ENCODE measurements at places on chromosomes 7 and 10.

DNA sequence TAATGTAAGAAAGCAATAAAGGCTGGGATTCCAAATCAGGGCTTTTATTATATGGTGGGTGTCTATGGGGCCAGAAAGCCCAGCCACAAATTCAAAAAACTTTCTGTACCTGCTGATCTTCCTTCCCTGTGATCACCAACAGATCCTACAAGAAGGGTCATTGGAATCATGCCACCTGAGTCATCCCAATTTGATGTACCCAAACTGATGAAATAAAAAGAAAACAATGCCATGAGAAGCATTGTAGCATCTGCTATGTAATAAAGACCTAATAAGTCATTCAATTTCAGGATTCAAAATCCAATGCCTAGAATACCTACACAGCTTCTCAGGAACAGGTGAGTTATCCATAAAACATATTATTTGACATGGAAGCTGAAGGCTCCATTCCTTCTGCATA, 228.8 kb downstream of the DKK1 start:
- DNase-seq = no peak

- no peak for DNase-seq
Observed at GRCh38 chr7:149827089-149827981, 10.8 kb upstream of the ZNF862 start.

DNA sequence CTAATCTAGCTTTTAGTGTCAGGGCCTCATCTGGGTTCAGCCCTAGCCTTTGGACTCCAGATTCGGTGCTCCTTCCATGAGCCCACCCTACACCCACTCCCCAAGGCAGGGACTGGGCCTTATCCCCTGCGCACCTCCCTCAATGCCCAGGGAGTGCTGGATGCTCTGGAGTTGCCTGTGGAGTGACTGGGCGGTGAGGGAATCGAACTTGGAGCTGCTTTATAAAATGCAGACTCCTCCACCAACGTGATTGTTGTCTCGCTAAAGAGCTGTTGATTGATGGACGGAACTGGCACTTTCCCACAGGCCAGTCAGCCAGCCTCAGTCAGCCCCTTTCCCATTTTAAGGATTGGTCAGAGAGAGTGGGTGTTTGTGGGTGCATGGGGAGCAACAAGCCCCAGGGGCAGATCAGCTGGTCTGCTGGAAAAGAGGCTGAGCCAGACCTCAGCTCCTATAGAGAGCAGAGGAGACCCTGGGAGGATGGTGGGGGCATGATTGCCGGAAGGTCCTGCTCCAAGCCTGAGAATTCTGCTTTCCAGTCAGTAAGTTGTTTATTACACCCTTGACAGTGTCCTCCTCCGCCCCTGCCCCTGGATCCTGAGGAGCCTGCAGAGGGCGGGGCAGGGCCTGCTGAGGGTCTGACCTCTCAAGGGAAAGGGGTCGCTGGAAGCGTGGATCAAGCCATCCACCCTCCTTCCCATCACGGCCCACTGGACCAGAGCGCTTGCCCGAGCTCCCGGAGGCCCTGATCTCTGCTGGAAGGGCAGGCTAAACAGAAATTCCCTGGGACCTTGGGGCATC, 16.7 kb downstream of the UNC5B start:
- no peak for DNase-seq

GRCh38 chr10:109919220-109919619, 4.1 kb downstream of the XPNPEP1 start:
- DNase-seq = no peak

DNA sequence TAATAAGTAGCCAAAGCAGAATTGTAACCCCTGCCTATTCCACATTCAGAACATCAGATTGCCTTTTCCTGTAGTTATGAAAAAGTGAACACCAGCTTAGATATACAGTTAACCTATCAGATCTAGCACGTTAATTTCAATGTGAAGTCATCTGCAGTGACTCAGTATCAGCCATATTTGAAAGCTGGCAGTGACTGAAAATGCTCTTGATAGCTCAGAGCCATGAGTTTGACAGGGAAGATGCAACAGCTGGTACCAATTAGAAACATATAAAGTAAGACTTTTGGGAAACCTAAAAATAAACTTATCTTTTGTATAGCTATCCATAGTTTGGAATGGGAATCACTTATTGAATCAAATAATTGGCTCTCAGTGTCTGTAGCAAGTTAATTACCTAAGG, 284.1 kb upstream of the NPSR1 start:
- DNase-seq = no peak

DNA sequence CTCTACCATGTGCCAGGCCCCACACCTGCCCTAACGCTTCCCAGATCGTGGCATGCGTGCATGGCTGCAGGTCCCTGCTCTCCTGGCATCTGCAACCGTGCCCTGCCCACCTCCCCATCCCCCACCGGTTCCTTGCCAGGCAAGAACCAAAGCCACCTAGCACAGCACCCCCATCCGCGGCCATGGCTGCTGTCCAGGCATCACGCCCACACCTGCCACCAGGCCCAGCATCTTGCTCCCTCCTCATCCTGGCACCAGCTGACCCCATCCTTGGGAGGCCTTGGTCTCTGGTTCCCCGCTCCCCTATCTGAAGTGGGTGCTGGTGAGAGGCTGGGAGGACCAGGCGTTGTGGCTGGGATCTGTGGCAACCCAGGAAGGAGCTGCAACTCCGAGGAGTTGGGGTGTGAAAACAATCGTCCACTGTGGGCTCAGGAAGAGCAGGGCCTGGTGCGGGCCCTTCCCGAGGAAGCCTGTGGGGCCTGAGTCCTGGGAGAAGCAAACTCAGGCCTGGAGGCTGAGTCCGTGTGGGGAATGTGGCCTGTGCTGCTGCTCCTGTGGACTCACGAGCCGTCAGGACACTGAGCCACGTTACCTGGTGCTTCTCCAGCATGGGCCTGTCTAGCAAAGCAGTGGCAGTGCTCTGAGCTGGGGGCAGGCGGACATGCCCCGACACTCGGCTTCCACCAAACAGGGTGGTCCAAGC, 417.1 kb downstream of the DNAJB6 start:
- DNase-seq = peak; percentile 8

DNA sequence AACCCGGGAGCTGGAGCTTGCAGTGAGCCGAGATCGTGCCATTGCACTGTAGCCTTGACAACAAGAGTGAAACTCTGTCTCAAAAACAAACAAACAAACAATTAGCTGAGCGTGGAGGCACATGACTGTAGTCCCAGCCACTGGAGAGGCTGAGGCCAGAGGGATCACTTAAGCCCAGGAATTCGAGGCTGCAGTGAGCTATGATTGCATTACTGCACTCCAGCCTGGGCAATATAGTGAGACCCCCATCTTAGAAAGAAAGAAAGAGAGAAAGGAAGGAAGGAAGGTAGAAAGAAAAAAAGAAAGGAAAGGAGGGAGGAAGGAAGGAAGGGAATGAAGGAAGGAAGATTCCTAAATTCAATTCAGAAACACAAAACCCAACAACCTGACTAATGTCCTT, 141.3 kb upstream of the TNRC18 start:
- DNase-seq = no peak

DNA sequence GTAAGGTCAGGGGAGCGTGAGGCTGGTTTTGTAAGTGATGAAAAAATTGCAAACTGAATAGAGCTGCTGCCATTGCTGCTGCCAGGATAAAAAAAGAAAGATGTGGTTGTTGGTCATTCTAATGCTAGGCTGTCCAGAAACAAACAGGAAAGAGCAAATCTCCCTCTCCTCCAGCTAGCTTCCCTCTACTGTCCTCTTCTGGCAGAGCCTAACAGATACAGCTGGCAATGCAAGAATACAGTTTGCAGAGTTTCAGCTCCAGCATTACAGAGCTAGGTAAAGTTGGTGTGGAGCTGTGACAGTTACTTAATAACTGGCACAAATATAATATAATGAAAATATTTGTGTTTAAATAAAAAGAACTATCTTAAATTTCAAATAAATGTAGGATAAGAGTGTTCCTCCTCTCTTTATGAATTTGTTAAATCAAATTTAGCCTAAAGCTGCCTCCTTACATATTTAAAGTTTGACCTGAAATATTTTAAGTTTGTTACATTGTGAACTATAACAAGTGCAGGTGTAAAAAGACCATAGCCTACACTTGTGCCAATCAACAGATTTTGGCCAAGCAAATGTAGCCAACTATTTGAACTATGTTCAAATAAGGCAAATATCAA, 407.7 kb downstream of the SH2D4B start:
- no peak for DNase-seq

DNA sequence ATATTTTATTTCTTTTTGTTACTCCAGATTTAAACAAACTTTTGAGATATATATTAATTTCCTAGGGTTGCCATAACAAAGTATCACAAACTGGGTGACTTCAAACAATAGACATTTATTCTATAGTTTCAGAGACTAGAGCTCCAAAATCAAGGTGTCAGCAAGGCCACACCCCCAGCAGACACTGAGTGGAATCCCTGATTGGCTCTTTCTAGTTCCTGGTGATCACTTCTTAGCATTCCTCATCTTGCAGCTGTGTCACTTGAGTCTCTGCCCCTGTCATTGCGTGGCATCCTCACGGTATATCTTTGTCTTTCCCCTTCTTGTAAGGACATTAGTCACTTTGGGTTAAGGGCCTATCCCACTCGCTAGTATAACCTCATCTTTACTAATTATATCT, 7.6 kb upstream of the SLC26A3 start:
- no peak for DNase-seq

DNA sequence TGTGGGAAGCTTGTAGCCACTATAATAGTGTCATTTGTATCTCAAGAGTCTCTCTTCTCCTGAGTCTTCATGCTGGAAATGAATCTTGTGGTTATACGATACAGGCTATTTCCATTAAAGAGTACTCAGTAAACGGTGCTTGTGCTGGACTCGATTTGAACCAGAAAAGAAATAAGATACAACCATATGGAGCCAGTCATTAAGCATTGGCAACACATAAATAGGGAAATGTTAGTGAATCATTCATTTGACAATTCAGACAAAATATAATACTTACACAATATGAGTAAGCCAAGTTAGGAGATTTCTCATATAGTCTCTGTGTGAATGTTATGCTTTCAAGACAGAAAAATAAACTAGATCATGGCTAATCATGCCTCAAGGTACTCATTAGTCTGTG, 356.8 kb downstream of the PLXDC2 start:
- DNase-seq = no peak

DNA sequence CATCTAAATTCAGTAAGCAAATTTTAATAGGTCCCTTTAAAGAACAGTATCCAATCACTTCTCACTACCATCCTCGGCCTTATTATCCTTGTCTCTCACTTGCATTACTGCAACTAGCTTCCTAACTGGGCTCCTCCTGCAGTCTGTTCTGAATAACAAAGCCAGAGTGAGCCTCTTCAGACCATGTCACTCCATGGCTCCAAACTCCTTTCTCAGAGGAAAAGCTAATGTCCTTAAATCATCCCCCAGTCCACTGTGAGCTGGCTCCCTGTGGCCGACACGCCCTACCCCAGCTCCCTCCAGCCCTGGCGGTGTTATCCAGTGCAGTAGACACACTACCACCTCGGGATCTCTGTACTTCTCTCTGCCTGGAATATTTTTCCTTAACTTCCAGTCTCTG, 80.0 kb downstream of the EPC1 start:
- no peak for DNase-seq

GRCh38 chr7:65840446-65840845, 32.4 kb upstream of the VKORC1L1 start:
- no peak for DNase-seq

- DNase-seq = no peak
Observed at GRCh38 chr7:102138676-102139075, 148.0 kb upstream of the SH2B2 start.

- DNase-seq = no peak
Observed at GRCh38 chr10:124152139-124153022, 59.0 kb upstream of the CHST15 start.

DNA sequence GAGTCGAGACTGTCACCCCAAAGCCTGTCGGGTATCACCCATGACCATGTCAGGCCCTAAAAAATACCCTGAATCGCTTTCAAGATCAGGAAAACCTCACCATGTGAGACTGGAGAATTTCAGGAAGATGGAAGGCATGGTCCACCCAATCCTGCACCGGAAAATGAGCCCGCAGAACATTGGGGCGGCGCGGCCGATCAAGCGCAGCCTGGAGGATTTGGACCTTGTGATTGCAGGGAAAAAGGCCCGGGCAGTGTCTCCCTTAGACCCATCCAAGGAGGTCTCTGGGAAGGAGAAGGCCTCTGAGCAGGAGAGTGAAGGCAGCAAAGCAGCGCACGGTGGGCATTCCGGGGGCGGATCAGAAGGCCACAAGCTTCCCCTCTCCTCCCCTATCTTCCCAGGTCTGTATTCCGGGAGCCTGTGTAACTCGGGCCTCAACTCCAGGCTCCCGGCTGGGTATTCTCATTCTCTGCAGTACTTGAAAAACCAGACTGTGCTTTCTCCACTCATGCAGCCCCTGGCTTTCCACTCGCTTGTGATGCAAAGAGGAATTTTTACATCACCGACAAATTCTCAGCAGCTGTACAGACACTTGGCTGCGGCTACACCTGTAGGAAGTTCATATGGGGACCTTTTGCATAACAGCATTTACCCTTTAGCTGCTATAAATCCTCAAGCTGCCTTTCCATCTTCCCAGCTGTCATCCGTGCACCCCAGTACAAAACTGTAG, 176.2 kb downstream of the RTKN2 start:
- no peak for DNase-seq

DNA sequence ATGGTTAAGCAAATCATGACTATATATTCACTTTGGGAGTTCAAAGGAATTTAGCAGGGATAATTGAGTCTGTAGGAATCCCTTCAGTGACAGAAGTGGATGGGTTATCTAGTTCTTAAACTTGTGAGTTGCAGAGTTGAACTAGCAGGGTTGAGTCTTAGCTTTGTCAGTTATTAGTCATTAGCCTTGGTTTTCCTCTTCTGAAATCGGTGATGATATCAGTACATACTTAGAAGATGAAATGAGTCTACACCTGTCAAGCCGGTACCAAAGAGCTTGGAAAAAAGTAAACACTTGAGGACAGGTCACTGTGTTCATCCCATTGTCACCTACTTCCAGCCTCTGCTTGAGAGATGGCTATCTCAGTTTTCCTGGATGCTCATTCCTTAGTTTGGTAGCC, 73.5 kb downstream of the BUB3 start:
- DNase-seq = no peak

GRCh38 chr7:138954545-138955475, 26.4 kb downstream of the KIAA1549 start:
- no peak for DNase-seq

DNA sequence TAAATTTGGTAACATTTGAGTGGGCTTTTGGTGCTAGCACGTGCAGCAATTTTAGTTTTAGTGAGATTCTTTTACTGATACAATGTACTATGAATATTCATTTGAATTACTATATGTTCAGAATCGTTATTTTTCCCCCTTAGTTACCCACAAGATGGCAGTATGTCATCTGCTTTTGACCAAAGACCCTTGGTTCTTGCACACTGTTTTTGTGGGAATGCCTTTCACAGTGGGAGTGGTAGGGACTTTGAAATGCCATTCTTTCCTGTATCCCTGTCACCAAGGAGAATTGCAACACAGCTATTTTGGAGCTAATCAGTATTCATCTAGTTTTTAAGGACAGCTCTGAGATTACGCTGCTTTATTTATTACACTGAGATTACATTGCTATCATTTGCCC, 40.6 kb downstream of the SEC23IP start:
- no peak for DNase-seq

DNA sequence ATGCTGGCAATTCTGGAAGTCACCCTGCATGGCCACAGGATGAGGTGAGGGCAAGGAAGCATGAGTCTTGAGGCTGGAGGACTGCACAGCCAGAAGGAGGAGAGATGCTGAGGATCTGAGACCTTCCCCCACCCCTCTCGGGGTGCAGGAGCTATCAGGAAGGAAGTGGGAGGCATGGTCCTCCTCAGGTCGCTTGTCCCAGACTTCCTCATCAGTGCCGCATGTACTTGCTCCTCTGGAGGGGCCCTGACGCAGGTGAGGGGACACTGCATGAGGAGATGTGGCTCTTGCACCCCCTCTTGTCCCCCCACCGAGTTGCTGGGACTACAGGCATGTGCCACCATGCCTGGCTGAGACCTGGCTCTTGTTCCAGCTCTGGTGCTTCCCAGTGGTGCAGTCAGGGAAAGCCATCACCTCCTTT, 5.7 kb upstream of the ZMIZ1 start:
- DNase-seq = no peak

All from activated CD8-positive, alpha-beta memory T cell treated with anti-CD3 and anti-CD28 coated beads, Interleukin-2, amount 50 U/mL, for 4 hours (primary cell).